ENCODE measurements at places on chromosomes 2 and 18. TPM values are rescaled to one million over a fixed set of nuclear protein-coding genes. Genes with fewer than 3 reads are reported as not detected.
A peak's percentile ranks its signal among the peaks of the same experiment; 100 is the strongest.

The ANKRD62 gene
- not detected for total RNA-seq

The NOSTRIN gene
- total RNA-seq, result not detected

DNA sequence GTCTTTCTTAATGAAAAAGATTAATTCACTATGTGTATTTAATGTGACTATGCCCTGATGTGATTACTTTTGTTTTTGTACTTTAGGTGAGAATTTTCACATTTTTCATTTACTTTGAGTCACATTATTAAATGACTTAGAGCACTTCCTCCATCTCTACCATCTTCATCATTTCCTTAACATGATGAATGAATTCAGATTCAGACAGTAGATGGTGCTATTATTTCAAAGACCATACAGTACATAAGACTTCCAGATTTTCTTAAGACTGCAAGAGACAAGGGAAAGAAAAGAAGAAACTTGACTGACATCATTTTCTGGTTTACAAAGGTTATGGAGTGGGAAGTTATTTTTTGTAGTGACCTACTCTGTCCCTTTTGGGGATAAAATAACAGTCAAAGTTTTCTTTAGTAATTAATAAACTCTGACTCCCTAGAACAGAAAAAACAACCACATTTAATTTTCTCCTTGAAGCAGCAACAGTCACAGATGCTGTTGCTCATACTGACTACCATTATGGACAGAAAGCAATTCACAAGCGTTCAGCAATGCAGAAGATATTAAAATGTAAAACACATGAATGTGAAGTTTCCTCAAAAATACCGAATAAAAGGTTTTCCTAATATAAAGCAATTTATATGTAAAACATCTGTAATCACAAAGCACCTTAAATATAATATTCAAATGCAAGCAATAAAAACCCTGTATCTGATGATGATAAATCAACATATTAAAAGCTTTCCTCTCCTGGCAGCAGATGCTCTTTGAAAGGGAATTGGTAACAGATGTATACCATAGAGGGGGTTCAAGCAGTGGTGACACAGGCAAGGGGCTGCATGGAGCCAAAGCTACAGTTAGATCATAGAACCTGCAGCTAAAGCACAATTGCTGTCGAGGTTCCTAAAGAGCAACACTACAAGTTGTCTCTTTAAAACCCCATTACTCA lies 1010.9 kb upstream of the NXPH2 start:
- H3K27me3 ChIP-seq, result no peaks in the 10 kb centered on the region
- no peaks in the 10 kb centered on the region for H3K4me1 ChIP-seq
- no peak for DNase-seq
- H3K36me3 ChIP-seq, result no peaks in the 10 kb centered on the region
- H3K4me3 ChIP-seq, result no peak overlapping the region

GRCh38 chr2:197893403-197894177 lies 89.2 kb downstream of the PLCL1 start:
- H3K4me3 ChIP-seq, result no peak overlapping the region
- no peak for DNase-seq
- no peaks in the 10 kb centered on the region for H3K27me3 ChIP-seq

DNA sequence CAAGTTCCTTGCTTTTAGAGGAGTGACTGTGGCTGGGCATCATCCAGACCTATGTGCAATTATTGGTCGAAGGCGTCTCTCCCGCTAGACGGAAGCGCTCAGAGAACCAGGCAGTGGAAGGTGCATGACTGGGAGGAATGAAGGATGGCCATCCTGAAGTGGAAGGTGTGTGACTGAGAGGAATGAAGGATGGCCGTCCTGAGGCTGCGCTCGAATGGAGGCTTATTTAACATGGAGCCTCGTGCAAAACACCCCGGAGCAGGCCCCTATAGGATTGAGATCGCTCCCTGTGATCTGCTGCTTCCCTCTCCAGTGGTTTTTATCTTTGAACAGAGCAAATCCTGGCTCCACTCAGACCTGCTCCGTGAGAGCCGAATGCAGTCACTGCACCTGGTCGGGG lies 140.2 kb upstream of the ID2 start:
- H3K36me3 ChIP-seq, result no peaks in the 10 kb centered on the region
- no peak for DNase-seq
- no peaks in the 10 kb centered on the region for H3K27me3 ChIP-seq

GRCh38 chr2:239266779-239267287 lies 134.0 kb downstream of the HDAC4 start:
- peak; percentile 45 for DNase-seq
- H3K27ac ChIP-seq, result peak overlapping the region; percentile 91
- peaks cover 80% of the 10 kb centered on the region for H3K4me1 ChIP-seq
- H3K4me3 ChIP-seq, result peak overlapping the region; percentile 81
- no peaks in the 10 kb centered on the region for H3K36me3 ChIP-seq
- H3K27me3 ChIP-seq, result no peaks in the 10 kb centered on the region
